ENCODE measurements at places on chromosomes 2 and 18.

GRCh38 chr2:160114020-160114419 lies 51.6 kb upstream of the PLA2R1 start:
- DNase-seq: no peak

DNA sequence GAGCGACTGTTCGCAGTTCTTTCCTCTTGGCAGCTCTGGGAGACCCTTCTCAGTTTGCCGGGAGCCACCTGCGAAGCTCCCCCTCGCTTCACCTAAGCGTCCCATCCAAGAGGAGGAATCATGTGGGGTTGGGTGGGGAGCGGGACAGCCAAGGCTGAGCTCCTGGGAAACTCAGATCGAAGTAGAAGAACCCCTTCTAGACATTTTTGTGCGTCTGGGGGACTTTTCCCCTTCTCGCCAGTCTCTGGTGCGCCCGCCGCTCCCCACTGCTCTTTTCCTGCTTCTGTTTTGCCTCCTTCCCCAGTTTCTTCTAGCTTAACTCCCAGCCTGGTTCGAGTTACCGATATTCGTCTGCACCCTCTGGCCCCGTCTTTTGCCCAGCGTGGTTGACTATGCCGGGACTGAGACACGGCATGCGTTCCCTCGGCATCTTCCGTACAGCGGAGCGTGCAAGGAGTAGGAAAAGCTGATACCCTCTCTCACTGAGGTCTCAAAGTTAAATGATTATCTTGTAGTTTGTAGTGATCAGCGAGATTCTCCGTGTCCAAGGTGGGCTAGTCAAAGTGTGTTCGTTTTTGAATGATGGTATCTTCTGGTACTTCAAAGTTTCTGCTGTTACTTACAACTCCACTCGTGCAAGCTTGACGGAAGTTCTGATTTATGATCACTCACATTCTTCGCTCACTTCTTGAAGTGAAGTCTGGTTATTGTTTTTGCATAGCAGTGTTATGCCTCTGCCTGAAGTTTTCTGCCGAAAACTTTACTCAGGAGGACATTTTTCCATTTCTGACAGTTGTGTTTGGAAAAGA lies 664 bp downstream of the CAMKMT start:
- peak; percentile 33 for DNase-seq

DNA sequence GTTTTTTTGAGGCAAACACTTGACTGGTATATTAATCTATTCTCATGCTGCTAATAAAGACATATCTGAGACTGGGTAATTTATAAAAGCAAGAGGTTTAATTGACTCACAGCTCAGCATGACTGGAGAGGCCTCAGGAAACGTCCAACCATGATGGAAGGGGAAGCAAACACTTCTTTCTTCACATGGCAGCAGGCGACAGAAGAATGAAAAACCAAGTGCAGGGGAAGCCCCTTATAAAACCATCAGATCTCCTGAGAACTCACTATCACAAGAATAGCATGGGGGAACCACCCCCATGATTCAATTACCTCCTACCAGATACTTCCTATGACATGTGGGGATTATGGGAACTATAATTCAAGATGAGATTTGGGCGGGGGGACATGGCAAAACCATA lies 136.2 kb upstream of the MAPRE2 start:
- DNase-seq: no peak

DNA sequence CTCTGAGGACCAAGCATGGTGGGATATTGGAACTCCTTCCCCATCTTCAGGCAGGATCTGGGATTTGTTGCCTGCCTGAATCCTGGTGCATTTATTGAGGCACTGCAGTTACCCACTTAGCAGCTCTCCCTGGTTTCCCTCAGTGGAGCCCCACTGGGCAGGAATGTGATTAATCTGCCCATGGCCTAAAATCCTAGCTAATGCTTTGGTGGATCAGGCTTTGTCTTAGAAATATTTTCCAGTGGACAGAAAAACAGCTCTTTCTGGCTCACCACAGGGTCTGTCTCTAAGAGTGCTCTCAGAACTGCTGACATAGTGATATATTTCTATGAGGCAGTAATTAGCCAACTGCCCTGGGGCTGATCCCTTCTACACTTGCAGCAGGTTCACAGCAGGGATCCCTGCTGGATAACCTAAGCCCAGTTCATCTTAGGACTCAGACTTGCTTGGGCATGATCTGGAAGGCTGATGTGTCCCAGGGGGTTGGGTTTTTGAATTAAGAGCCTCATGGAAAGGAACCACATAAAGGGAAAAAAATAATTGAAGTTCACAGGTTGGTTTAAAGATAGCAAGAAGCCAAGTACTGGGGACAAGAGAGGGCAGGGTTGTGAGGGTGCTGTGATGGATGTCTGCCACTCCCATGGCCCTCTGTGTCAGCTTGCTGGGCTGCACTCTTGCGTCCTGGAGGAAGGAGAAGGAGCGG lies 44.3 kb upstream of the ZDBF2 start:
- DNase-seq: no peak

DNA sequence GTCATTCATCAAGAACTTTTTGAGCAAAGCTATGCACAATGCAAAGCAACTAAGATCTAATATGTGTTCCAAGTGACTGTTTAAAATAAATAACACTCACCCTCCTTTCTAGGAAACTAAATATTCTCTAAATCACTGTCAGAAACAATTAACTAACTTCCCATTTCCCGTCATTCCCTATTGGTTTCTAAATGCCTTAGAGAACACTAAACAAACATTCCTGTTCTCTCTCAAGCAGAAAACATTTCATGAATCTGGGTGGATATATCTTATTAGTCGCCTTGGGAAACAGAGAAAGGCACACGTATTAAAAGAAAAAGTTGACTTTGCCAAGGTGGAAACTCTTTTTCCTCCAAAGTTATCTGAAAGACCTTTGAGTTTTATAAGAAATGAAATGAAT lies 735.2 kb downstream of the MBD2 start:
- peak; percentile 67 for DNase-seq

DNA sequence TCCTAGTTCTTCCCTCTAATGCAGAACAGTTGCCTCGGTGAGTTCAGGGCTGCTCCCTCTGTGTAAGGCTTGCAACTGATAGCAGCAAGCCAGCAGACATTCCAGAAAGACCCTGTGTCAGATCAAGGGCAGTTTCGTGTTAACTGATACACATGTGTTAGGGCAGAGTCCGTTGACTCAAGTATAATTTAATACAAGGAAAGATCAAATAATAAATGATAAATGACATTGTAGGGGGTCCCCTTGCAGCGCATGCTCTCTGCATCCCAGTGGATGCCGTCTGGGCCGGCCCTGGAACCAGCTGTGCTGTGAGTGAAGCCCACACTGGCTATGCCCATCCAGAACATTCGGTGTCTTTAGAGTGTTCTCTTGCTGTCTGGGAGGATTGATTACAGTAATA lies 180.3 kb downstream of the AGAP1 start:
- DNase-seq: no peak

- no peak for DNase-seq
Measured at GRCh38 chr2:96528006-96528699, 8.4 kb upstream of the ARID5A start.

- no peak for DNase-seq
Measured at GRCh38 chr2:33436083-33436482, 40.4 kb upstream of the RASGRP3 start.

DNA sequence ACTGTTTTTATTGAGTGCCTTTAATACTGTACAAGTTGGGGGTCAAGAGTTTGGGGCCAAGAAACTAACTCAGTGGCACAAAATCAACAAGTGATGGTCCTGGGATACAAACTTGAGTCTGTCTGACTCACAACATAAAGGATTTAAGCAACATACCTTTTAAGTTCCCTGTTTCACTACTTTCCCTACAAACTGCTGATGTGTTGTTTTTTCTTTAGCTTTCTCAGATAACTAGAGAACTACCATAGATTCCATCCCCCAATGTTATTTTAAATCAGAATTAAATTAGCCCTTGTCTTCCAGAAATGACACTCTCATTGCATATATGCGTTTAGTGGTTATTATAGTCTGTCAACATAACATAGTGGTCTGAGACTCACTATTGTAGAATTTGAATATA lies 58.1 kb upstream of the TTC21B start:
- DNase-seq: no peak

GRCh38 chr2:234986876-234987720 lies 35.3 kb downstream of the SH3BP4 start:
- DNase-seq: no peak

DNA sequence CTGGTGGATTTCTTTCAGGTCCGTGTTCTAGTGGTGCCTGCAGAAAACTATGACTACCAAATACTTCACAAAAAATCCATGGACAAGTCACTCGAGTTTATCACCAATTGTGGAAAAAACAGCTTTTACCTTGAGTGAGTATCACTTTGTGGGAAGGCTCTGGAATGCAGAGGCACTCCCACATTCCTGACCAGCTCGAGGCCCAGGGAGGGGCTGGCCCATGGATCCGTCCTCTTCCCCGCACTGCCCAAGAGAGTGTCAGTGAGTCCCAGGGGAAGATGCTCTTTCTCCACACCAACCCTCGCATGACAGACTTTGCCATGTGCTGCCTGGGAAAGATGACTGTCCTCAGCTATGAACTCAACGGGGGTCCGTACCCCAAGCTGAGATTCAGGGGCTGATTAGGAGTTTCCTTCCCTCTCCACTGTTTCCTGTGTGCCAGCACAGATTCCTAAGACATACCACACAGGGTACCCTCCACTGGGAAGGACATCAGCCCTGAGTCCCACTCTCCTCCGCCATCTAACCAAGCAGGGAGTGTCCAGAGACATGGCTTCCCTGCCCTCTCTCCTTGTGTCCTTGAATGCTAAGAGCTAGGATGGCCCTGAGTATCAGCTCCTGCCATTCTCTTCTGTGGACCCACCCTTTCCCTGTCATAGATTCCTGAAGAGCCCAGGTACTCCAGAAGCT lies 155.9 kb downstream of the LAMA3 start:
- no peak for DNase-seq

All from renal cortex interstitium (tissue), 15 donors.